ENCODE measurements at places on chromosomes 16 and 17.

GRCh38 chr17:281365-281999, 71.1 kb downstream of the RPH3AL start:
- no peak for DNase-seq

GRCh38 chr17:80363518-80364090, 51.4 kb upstream of the ENDOV start:
- DNase-seq: no peak

DNA sequence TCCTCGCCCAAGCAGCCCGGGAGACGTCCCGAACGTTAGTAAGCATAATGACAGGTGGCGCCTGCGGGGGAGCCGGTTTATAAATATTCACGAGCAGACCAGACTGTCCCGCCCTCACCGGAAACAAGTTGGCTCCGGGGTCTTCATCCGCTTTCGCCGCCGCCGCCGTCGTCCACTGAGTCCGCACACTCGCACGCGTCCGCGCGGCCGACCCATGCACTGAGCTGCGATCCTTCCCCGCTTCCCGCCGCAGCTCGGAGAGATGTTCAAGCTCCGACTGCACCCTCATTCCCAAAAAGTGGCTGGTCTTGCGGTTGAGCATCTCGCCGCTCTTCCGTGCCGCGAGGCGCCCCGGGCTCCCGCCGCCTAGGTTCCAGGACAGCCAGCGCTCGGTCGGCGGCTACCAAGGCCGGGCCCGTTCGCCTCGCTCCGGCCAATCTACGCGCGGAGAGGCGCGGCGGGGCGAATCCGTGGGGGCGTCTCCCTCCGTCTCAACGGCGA, 385 bp downstream of the CFAP119 start:
- DNase-seq: no peak

GRCh38 chr17:3845621-3846436, at the start of gene NCBP3:
Gene NCBP3 (minus strand): TSS chr17:3846246. CDS start chr17:3846223, 23 bp downstream.
- peak; percentile 76 for DNase-seq

DNA sequence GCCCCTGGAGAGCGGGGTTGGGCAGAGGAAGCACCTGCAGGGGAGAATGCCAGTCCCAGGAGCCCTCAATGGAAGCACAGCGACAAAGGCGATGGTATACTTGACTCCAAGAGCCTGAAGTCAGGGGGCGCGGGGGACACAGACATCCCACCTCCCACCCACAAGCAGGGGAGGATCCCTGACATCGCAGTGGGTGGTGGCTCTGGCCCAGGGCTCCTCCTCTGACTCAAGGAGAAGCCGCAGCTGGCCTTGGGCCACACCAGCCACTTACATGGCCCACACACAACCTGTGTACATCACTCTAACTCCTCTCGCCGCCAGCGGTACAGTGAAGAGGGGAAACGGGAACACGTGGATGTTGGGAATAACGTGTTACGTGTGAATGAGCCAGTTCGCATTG, 44.3 kb downstream of the FZD2 start:
- DNase-seq: no peak

DNA sequence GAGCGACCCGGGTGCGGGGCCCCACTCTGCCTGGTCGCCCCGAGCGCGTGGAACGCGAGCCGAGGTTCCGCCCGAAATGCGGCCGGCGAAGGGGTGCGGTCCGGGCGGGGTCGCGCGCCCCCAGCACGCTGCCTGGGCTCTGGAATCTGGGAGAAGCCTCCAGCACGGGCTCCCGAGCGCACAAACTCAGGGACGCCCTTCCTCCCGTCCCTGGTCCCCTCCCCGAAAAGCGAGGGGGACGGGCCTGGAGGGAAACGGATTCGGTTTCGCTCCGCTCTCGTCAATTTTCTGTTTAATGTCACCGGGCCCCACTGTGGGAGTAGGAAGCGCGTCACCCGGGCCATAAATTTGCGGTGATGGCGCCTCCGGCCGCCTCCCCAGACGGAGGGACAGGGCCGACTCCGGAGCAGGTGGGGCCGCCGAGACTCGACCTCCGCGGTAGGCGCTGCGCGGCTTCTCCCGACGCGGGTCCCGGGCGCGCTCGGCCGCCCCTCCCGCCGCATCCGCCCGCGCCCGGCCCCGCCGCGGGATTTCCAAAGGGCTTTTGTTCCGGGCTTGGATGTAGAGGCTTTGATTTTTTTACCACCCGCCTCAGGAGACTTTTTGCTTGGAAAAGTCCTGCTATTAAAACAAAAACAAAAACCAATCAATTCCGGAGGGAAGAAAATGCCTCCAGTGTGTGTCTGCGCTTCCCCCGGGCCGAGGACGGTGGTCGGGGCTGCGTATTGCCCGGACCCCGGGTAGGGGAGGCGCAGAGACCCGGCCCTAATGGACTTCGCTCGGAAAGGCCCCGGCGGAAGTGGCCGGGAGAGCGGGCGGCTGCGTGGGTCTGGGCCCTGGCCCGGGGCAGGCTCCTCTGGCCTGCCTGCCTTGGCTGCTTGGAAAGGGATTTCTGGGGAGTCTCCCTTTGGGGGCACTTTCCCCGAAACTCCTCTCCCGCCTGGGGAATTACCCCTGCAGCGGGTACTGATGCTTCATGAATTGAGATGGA, 7.9 kb upstream of the BAHCC1 start:
- no peak for DNase-seq

- DNase-seq: no peak
Measured at GRCh38 chr16:22330326-22330725, 33.1 kb downstream of the POLR3E start.

- DNase-seq: no peak
Measured at GRCh38 chr17:38996660-38997337, 29.6 kb upstream of the FBXO47 start.

DNA sequence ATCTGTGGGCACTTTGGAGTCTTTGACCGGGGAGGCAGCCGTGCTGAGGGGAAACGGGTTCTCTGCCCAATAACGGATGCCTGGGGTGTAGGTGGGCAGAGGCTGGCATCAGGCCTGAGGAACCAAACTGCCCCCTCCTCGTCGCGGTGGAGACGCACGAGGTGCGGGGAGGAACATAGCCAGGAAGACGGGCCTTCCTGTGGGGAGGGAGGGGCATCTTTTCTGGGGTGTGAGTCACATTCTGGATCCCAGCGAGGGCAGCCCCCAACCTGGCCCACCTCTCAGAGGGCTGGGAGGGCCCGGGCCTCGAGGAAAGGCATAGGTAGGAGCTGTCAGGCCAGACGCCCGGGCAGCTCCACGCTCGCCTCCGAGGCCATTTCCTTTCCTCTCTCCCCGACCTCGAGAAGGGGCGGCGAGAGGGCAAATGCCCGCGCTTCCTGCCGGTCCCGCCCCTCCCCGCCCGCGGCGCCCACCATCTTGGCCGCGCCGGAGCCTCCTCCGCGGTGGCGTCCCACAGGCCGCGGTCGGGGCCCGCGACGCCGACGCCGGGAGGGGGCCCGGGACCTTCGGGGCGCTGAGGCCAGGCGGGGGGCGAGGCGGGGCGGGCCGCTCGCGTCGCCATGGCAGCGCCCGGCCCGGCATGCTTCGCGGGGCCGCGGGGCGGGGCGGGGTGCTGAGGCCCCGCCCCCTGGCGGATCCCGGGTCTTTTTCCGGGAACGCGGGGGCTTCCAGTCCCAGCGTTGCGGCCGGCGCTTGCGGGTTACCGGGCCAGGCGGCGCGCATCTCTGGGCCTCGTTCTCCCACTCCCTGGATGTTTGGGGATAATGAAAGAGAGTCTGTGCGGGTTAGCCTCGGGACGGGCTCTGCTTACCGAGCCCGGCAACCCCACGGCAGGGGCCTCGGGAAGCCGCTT, 13.2 kb downstream of the RAI1 start:
- peak; percentile 57 for DNase-seq

DNA sequence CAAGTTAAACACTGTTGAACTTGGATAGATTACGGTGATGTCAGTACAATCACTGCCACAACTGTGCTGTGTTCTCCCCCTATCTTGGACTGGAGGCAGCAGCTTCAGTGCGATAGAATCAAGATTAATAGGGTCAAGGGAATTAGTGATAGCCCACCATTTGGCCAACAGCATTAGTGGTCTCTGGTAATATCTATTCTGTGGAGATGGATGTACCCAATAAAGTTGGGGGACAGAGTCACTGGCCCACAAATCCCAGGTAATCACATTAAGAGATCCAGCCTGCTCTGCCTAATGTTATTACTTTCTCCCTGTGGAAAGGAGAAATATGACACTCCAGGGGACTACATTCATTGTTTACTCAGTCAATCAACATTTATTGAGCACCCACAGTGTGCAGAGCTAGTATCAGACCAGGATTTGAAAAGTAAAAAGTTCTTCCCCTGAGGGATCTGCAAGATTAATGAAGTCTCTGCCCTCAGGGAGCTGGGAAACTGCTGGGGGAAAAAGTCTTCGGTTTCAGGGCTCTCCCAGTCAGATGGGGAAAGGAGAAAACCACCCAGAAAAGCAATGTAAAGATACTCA, 23.6 kb upstream of the ATP5MC1 start:
- DNase-seq: no peak

- no peak for DNase-seq
Measured at GRCh38 chr17:77126519-77126918, 14.2 kb upstream of the SEC14L1 start.

GRCh38 chr16:85910854-85911247, 11.9 kb downstream of the IRF8 start:
- DNase-seq: no peak

GRCh38 chr17:5931616-5932015, 138.6 kb upstream of the WSCD1 start:
- DNase-seq: no peak

GRCh38 chr17:1474402-1475189, 17.9 kb downstream of the MYO1C start:
- no peak for DNase-seq

GRCh38 chr16:8571061-8571596, 19.2 kb downstream of the TMEM114 start:
- DNase-seq: no peak

DNA sequence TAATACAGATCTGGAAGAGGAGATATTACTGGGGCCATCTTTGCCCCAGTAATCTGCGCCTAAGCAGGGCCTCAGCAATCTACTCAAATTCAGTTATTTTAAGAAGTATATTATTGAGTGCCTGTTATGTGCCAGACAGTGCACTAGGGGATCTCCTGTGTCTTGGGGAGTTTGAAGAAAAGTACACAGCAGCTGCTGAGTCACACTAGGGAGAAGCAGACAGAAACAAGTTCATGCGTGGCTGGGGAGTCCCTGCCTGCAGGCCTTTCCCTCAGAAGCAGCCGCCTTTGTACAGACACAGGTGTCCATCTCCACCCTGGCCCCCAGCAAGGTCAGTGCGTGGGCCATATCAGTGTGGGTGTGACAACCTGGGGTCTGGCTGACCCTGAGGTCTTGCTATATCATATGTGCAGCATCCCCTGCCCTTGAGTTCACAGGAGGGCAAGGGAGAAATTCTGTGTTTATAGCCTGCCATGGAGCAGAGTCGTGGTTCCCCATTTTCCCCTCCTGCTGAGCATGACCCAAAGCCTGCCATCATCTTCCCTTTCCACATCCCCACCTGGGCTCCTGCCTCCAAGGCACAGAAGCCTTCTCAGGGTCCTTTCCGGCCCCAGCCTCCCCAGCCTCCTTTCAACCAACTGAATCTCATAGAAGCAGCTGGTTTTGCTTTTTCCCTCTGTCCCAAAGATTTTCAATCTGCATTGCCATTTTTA, 229.9 kb upstream of the SDK2 start:
- no peak for DNase-seq

DNA sequence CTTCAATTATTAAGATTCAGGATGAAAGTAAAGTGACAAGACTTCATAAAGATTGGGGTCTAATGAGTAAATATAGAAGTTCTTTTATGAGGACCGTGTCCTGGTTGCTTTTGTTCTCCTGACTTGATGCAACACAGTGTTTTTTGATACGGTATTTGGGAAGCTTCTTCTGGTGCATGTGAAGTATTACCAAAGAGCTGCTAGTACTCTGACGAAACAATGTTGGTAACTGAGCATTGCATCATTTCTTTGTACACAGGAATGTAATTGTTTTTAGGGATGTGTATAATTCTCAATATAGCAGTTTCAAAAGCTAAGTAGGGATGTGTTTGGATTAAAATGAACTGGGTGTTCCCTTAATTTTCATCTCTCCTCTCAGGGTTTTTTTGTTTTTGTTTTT, 15.9 kb downstream of the KPNB1 start:
- no peak for DNase-seq

DNA sequence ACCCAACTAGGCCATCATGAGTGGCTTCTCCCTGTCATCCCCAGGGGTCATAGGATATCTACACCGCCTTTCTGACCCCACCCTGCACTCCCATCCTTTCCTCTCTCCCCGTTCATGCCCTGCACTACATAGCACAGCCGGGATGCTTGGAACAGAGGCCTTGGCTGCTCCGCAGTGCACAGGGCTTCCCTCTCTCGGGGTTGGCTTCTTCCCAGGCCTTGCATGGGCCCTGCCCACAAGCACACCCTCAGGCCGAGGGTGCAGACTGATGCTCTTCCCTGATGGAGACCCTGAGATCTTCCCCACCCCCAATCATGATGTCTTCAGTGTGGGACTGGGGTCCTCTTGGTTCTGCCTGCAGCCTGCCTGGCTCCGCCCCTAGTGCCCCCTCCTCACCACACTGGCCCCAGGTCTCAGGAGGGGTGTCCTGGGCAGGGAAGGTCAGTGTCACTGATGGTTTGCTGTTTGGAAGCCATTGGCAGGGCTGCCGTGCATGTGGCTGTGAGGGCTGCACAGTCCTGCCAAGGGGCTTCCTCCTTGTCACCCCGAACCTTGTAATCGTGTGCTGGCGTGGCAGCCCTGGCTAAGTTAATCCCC, 14.3 kb upstream of the NAGLU start:
- DNase-seq: no peak

DNA sequence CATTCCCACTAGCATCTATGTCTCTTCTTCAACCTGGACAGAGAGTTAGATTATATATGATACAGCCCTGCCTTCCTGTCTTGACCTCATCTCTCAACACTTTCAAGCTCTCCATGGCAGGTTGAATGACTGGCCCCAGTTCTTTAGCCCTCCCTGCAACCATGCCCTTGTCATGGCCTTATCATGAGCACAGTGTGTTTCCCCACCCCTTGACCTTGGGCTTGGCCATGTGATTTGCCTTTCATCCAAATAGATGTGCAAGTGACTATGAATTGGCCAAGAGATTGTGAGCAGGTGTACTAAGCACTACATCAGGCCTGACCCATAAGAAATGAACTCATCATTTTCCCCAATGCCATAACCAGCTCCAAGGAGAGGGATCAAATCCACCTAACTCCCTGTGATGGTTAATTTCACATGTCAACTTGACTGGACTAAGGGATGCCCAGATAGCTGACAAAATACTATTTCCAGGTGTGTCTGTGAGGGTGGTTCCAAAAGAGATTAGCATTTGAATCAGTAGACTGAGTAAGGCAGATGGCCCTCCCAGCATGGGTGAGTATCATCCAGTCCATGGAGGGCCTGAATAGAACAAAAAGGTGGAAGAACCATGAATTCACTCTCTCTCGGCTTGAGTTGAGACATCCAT, 97.4 kb downstream of the SLC39A11 start:
- DNase-seq: no peak

GRCh38 chr17:56300144-56300543, 146.9 kb downstream of the ANKFN1 start:
- no peak for DNase-seq

DNA sequence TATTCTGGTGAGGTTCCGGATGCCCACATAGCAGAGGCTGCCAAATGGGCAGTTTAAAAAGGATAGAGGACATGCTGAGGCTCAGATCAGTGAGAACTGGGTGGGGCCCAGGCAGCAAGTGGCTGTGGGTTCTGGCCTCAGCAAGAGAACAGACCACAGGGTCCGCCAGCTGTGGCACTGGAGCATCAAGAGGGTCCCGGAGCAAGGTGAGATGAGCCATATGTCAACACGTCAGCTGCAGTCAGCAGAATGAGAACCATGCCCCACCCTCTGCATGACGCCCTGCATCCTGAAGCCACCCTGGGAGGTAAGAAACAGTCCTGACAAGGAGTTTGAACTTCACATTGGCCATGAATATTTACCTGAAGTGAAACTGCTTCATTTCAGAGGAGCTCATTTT, 20.1 kb upstream of the CCL5 start:
- no peak for DNase-seq
